Astrocyte of the spinal cord (primary cell): ENCODE measurements at places on chromosomes 6 and 20.

DNA sequence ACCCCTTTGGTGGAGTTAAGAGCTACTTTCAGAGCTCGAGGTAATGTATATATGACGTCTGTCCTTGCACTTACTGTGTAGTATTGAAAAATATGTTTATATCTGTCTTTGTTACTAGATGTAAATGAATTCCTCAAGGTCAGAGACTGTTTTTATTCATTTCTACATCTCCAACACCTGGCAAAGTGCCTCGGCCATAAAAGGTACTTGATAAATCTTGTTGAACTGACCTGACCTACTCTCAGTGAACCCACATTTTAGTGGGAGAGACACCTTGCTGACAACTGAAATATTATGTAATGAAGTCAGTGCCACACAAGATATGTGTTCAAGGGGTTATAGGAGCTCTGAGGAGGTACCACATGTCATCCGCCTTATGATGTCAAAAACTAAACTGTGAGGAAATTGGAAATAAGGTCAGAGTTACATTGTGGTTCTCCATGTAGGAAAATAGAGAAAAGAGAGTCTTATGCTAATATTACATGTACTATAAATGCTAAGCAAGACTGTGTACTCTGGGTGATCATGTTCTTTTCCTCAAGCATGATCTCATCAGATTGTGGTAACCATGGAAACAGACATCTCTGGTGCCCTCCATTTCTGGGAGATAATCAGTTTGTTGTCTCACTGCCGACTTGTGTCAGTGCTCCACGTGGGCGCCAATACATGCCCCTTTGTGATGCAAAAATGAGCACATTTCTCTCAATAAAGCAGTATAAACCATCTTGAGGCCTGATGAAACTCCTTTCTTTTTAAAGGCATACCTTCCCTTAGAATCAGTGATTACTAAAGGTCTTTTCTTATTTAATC is 5.7 kb upstream of the TMEM30A start:
- DNase-seq, result no peak

DNA sequence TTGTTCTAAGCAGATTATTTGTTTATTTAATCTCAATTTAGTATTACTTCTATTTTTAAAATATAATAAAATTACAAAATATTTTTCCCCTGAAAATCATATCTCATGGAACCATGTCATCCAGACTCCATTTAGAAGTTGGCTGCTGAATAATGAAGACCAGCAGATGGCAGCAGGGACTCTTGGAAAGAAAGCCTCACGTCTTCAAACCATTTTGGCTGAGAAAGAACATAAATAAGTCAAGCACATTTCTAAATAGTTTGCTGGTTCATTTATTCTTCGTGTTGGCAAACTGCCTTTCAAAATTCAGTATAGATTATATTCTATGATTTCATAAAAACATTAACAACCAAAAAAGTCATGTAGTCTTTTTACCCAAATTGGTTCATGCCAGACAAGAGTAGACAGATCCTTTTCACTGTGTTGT is 71.7 kb downstream of the RCAN2 start:
- DNase-seq, result peak; percentile 73

GRCh38 chr6:97231911-97232310 is 51.1 kb downstream of the MMS22L start:
- DNase-seq, result no peak

- DNase-seq, result no peak
Measured at GRCh38 chr6:122075084-122075838, 324.2 kb upstream of the HSF2 start.

- DNase-seq, result peak; percentile 82
Measured at GRCh38 chr6:152170702-152171667, 363.5 kb downstream of the ESR1 start.

DNA sequence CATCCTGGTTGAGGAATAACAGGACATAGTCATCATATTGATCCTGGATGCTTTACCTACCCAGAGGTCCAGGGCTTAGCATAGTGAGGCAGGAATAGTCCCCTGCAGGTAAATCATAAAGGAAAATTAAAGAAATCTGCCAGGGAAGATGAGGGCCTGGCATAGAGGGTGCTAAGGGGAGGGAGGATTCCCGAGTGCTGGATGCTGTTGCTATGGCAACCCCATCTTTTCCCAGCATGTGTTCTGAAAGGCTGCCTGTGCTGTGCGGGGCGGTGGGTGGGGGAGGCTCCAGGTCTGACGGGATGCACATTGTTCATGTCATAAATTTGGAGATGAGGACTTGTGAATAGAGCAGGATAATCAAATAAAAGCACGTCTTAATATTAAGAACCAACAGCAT is 212.6 kb upstream of the PCSK2 start:
- no peak for DNase-seq

- no peak for DNase-seq
Measured at GRCh38 chr6:165545806-165546205, 117.2 kb downstream of the PDE10A start.

- no peak for DNase-seq
Measured at GRCh38 chr6:168411793-168412192, 29.2 kb upstream of the SMOC2 start.

GRCh38 chr6:136701045-136701444 is 91.2 kb downstream of the MAP3K5 start:
- no peak for DNase-seq

GRCh38 chr6:36836111-36837021 is 2.9 kb downstream of the CPNE5 start:
- DNase-seq, result no peak

- peak; percentile 52 for DNase-seq
Measured at GRCh38 chr6:55916188-55916587, 40.8 kb upstream of the BMP5 start.

- DNase-seq, result no peak
Measured at GRCh38 chr20:63691711-63692435, 4.6 kb upstream of the TNFRSF6B start.

- DNase-seq, result no peak
Measured at GRCh38 chr20:15642676-15643075, 930.6 kb downstream of the KIF16B start.

DNA sequence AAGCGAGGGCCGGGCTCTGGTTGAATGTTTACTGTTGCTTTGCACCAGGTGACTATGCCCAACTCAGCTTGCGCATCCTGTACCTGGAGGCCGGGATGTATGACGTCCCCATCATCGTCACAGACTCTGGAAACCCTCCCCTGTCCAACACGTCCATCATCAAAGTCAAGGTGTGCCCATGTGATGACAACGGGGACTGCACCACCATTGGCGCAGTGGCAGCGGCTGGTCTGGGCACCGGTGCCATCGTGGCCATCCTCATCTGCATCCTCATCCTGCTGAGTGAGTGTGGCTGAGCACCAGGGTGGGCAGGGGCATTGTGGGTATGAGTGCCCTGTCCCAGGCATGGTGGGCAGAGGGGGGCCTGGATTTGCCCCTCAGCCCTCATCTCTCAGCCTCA is 136.1 kb downstream of the TAF4 start:
- no peak for DNase-seq

DNA sequence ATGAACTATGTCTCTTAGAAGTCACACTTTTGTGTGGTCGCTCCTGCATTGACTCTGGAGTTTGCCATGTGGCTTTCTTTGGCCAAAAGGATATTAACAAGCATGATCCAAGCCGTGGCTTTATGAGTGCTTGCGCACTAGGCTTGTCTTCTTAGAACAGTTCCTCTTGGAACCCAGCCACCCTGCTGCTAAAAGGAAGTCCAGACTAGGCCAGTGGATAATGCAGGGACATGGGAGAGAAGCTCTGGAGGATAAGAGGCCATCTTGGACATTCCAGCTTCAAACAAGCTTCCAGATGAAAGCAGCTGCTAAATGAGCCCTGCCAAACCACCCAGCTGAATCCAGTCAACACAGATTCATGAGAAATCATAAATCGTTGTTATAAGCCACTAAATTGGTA is 346.4 kb downstream of the CDC5L start:
- DNase-seq, result no peak

DNA sequence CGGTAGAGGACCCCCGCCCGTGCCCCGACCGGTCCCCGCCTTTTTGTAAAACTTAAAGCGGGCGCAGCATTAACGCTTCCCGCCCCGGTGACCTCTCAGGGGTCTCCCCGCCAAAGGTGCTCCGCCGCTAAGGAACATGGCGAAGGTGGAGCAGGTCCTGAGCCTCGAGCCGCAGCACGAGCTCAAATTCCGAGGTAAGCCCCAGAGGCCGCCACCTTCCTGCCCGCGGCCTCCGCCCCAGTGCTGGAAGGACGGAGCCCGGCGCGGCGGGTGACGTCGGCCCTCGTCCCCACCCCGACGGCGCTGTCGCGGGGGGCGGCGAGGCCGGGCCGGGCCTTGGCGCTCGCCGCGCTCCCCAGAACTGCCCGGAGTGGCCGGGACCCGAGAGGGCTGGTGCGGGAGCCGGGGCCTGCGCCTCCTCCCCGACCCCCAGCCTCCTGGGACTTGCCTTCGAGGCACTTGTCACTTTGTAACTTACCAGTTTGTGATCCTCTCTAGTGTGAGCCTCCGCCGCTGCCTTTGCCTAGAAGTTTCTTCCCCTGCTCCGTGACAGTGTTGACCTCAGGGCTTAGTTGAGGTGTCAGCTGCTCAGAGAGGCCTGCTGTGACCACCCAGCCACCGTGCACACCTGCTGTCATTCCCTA is 417 bp downstream of the VAPB start:
- DNase-seq, result peak; percentile 24

DNA sequence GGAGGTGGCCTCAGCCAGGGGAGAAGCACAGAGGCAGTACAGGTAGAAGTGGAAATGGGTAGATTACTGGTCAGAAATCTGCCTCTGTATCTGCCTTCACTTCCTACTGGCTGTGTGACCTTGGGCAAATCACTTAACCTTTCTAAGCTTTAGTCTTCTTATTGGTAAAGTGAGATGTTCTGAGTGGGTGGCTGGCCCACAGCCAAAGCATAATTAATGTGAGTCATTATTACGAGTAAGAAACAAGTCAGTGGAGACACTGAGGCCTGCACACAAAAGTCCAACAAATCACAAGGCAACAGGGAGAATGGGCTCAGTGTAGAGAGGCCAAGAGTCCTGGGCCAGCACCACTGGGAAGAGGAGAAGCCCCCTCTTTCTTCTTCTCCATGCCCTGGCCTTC is 39.1 kb downstream of the NRN1 start:
- DNase-seq, result no peak

DNA sequence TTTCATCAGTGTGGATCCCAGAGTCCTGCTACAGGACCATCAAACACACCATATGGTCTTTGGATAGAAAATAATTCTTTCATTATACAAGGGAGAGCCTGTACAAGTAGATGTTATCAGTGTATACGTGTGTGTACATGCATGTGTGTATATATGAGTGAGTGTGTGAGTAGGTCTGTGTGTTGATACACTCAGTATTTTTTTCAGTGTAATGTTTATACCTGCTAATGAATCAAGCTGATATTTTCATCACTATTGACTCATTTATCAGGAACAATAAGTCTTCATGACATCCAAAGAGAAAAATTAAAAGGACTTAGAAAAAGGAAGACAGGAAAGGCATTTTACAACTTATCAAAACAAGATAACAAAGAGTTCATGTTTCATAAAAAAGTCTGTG is 66.5 kb downstream of the EPM2A start:
- DNase-seq, result no peak

- DNase-seq, result no peak
Measured at GRCh38 chr6:128560966-128561365, 40.6 kb upstream of the PTPRK start.

DNA sequence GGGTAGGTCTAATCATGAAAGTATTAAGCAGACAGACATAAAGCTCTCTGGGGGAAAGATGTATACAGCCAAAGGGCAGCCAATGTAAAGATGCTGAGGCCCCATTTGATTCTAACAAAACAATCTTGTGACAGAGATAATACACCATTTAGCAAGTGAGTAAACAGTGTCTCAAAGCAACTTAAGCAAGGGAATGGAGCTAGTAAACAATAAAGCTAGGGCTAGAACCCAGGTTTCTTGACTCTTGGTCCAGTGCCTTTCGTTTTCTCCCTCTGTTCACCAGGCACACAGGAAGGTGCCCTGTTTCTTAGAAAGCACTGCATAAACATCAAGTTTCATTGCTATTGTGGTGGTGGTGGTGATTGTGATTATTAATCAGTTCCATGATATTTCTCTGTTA is 5.1 kb downstream of the ELOVL2 start:
- DNase-seq, result no peak

GRCh38 chr6:122702841-122703240 is 76.7 kb upstream of the FABP7 start:
- DNase-seq, result no peak

- DNase-seq, result peak; percentile 29
Measured at GRCh38 chr6:3882866-3883265, 33.7 kb downstream of the FAM50B start.

GRCh38 chr20:62146019-62146755 is 2.6 kb downstream of the SS18L1 start:
- no peak for DNase-seq

GRCh38 chr20:36177716-36178115 is 23.2 kb downstream of the EPB41L1 start:
- DNase-seq, result no peak

GRCh38 chr6:80771941-80772340 is 665.5 kb downstream of the BCKDHB start:
- peak; percentile 46 for DNase-seq

DNA sequence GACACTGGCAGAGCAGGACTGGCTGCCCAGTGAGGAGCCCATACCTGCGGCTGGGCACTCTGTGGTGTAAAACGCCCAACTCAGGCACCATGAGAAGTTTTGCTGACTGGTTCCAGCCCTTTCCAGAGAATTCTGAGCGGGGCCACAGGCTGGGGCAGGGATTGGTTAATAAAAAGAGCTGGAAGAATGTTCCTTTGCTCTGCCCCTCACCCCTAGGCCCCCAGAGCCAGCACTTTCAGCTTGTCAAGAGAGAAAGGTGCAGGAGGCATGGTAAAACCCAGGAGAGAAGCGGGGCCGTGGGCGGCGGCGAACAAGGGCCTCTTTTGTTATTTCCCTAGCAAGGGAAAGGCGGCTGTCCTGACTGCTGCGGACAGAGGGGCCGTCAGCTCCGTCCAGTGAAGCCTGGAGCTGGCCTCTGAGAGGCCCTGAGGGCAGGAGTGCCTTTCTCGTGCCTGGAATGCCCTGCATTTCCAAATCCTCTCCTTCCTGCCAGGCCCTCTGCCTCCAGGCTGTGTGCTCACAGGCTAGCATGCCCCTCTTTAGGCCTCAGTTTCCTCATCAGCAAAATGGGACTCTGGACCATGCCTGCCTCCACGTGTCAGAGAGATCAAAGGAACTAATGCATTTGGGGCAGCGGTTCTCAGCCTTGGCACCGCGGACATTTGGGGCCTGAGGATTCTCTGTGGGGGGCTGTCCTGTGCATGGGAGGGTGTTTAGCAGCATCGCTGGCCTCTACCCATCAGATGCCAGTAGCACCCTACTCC is 12.9 kb downstream of the SLC13A3 start:
- DNase-seq, result no peak
